ENCODE measurements at places on chromosomes 2 and 18. TPM values are rescaled to one million over a fixed set of nuclear protein-coding genes. Genes with fewer than 3 reads are reported as not detected.

DNA sequence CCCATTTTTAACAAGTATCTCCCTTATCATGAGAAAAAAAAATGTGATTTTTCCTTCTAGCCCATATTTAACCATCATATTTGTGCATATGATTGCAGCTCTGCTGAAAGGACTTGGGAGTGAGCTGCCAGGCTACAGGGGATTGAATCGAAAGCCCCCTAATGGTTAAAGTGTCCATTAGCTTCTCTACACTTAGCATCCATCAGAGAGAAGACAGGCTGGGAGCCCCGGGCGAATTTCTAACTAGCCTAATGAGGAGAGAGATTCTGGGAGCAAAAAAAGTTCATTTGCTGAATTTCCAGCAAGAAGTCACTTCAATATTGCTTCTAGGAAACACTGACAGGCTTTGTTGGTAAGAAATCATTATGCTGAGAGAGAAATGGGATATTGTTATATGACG, 848.8 kb downstream of the TDRD15 start:
- DNase-seq, result no peak

The SLC9A2 gene
- total RNA-seq, result 0.04 TPM

- DNase-seq, result no peak
Observed at GRCh38 chr18:45666520-45666919, 51.2 kb downstream of the SLC14A2 start.

DNA sequence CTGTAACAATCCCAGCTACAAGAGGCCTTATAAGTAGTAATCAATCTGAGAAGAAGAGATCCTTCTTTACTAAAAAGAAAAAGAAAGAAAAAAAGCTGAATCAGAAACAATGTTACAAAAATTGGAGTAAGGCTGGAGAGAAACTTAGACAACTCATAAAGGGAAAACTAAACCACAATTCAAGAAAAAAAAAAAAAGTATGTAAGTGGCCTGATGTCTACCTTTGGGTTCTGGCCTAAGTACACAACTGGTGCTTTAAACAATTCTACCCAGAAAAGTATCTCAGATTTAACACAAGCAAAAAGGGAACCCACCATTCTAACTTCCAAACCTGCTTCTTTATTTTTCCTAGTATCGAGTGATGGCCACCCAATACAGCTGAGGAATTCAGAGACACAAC, 45.3 kb downstream of the ZNF521 start:
- DNase-seq, result no peak

- no peak for DNase-seq
Observed at GRCh38 chr2:121211251-121211650, 73.8 kb downstream of the TFCP2L1 start.

DNA sequence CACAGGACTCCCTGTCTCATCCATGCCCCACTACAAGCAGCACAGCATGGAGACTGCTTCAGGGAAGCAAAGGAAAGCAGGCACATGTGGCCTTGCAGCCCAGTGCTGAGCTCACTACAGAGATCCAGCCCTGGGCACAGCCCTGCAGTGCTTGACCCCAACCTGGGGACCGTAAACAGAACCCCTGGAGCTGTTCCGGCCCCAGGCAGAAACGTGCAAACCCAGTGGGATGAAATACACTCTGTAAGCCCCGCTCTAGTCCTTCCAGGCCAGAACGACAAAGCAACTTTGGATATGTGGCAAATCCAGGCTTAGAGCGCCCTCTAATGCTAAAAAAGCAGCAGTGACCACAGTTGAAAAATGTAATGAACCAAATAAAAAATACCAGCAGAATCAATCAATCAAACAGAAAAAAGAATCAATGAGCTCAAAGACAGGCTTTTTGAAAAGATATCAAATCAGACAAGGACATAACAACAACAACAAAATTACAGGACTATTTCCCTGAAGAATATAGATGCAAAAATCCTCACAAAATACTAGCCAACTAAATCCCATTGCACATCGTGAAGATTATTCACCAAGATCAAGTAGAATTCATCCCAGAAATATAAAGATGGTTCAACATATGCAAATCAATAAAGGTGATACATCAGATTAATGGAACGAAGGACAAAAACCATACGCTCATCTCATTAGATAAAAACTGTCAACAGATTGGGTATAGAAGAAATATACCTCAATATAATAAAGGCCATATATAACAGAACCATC, 45.6 kb downstream of the ZNF519 start:
- DNase-seq, result peak; percentile 61

The SAG gene
- total RNA-seq, result not detected

- peak; percentile 53 for DNase-seq
Observed at GRCh38 chr2:173750353-173750801, 214.8 kb downstream of the SP3 start.

GRCh38 chr18:44556296-44556695, 124.4 kb upstream of the SETBP1 start:
- no peak for DNase-seq

The ANKRD30B gene
- total RNA-seq, result not detected

GRCh38 chr2:3396920-3397559, 17.5 kb downstream of the TRAPPC12 start:
- DNase-seq, result no peak

DNA sequence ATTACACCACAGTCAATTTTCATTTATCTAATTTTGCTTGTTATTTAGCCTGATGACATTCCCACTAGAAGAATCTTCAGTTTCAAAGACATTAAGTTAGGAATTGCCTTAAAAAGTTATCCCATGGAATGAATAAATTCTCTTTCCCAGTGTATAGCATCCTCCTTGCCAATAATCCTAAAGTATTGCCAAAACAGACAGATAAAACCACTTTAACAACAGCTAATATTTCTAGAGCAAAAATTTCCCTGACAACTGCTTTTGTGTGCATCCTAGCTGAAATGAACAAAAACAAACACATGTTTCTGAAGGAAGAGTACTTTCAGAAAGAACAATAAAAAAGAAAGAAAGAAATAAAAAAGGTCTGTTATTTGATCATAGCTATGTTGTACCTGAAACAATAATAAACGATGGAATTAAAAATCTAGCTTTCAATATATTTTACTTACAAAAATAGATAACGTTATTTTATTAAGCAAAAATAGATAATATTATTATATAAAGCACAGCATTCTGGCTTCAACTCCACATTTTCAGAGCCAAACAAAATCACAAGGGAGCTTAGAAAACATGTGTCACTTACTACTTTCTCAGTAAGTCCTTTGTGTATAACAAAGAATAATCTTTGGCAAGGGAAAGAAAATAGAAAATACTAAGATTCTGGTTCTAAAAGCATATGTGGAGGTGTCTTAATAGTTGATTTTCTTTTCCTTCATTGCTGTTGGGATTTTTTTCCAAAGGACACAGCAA, 939.0 kb upstream of the CRIM1 start:
- DNase-seq, result no peak

GRCh38 chr2:193520709-193521458, 1326.2 kb upstream of the TMEFF2 start:
- DNase-seq, result no peak

The RAB27B gene
- total RNA-seq, result 0.24 TPM

DNA sequence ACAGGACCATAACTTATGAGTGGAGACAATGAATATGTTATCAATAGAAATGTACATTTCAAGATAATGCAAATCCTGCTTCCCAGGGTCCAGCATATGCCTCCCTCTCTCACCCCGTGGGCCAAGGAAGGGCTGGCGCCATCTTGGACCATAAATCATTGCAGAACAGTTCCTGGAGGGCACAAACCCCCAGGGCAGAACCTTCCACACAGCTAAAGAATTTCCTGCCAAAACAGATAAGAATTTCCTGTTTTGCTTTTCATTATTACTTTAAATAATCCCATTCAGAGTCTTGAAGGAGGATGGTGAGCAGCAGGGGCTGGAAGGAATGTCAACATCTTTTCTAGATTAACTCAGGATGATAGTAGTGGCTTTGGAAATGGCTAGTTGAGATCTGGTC, 53.7 kb downstream of the EHD3 start:
- DNase-seq, result no peak

GRCh38 chr2:14626873-14627272, 5.6 kb upstream of the LRATD1 start:
- no peak for DNase-seq

The AQP12B gene
- total RNA-seq, result not detected

The HSPE1 gene
- 347 TPM for total RNA-seq

DNA sequence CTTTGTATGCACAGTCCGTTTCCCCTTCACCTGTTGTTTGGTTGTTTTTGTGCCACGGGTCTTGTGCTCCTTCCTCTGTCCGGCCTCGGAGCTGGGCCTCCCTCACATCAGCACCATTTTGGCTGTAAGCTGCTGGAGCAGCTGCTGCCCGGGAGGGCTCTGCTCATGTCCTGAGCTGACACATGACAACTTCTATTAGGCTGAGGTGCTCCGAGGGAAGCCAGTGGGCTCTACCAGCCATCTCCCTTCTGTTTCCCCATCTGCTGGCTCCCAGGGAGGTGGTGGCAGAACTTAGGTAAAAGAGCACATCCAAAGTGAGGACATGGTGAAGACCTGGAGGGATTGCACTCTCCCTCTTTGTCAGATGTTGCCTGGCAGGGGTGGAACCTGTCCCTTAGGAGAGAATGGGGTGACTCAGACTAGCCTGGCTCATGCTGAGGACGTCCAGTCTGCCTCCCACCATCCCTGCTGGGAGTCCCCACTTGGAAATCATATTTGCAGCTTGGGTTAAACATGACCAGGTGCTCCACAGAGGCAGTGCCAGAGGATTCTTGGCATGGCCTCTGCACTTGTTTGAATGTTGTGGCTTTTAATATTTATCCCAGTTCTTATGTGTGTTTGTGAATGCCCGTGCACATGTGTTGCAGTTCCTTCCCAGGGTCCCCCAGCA, 49.8 kb upstream of the TNP1 start:
- DNase-seq, result no peak

The DLX1 gene
- total RNA-seq, result not detected

The SCN9A gene
- 1.1 TPM for total RNA-seq

GRCh38 chr2:230715201-230715600, 2.6 kb downstream of the CAB39 start:
- DNase-seq, result no peak

The RAPGEF4 gene
- total RNA-seq, result 1.4 TPM

- DNase-seq, result no peak
Observed at GRCh38 chr2:105139556-105140239, 101.8 kb downstream of the MRPS9 start.

DNA sequence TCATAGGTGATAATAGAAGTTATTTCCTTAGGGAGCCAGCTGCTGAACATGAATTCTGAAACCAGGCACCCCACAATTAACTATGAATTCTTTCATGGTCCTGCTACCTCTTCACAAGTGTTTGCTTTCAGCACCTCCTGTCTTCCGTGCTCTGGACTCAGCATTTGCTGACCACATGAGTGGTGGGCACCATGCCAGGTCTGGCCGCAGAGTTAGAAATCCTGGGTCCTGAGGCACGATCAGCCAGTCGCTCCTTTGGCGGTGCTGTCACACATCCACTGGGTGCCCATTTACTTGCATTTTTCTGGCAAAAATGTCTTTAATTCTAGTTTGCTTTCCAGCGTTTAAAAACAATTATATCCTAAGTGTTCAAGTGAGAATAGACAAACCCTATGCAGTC, 196.4 kb upstream of the PXDN start:
- no peak for DNase-seq

GRCh38 chr2:8225266-8225665, 456.6 kb upstream of the ID2 start:
- no peak for DNase-seq

The CTDSP1 gene
- total RNA-seq, result 52.3 TPM

DNA sequence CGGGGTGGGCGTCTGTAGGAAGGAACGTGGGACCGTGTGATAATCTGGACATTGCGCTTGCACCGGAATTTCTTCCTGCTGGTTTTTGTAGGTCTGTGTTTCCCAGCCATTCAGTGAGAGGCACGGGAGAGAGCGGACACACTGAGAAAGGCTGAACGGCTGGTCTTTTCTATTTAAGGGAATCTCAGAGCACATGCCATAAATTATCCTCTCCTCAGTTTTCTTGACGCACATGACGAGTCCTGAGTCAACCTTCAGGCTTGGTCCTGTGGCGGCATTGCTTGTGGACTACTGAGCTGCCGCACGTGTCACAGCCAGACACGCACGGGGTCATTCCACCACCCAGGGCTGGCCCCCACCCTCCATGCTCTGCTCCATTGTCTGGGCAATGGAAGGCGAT, 519.3 kb upstream of the ID2 start:
- DNase-seq, result no peak

GRCh38 chr18:49486606-49486952, 455 bp downstream of the C18orf32 start:
- no peak for DNase-seq

The DPP10 gene
- total RNA-seq, result 11.3 TPM

The NYAP2 gene
- not detected for total RNA-seq

DNA sequence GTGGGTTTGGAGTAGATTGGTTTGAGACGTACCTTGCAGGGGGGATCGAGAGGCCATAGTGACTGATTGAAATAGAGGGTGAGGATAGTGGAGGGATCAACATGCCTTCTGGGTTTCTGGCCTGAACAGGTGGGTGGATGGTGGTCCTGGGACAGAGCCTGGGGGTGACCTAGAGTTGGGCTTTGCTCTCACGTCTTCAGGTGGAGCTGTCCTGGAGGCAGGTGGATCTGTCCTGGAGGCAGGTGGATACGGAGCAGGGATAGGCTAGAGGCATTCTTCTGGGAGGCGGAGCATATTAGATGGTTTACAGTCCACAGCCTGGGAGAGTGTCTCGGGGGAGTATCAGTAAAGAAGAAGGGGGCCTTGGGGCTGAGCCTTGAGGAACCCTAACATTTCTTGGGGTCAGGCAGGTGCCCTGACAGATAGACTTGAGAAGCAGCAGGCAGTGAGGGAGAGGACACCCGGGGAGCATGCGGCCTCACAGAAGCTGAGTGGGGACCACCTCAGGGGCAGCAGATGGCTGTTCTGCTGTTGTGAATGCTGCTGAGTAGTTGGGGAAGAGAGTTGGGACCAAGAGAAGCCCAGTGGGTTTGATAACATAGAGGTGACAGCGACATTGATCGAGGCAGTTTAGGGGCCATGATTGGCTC, 1.6 kb downstream of the CAPN10 start:
- DNase-seq, result no peak

The KIAA2012 gene
- total RNA-seq, result not detected

- no peak for DNase-seq
Observed at GRCh38 chr2:96953611-96953978, 32.8 kb downstream of the FAM178B start.

- no peak for DNase-seq
Observed at GRCh38 chr18:25144820-25145219, 207.1 kb downstream of the ZNF521 start.

DNA sequence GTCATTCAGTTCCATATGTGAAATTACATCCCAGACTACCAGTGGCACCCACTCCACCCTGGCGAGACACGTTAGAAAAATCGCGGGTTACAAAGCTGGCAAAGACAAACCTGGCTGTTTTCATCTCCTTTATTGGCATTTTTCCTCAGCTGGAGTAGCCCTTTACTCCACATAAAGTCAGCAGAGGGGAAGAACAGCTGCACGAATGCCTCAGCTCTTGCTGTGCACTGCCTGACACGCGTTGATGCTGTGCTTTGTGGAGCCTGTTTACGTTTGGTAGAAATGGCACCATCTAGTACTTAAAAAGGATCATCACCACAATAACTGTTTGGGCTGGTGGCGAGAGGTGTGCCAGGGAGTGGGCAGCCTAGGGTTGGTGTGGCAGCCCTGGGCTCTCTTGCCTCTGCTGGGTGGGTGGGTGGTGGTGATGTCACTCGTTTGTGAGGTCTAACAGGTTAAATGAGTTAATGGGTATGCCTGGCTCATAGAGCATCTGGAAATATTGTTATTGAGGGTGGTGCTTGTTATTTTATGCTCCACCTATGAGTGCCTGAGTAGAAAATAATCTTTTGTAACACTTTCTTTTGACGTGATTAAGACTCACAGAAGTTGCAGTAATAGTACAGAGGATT, 16.4 kb downstream of the FARP2 start:
- DNase-seq, result no peak

The IL18R1 gene
- total RNA-seq, result not detected

GRCh38 chr2:73838889-73839534, 10.3 kb downstream of the STAMBP start:
- no peak for DNase-seq

The C2orf80 gene
- total RNA-seq, result not detected

The OTX1 gene
- 0.13 TPM for total RNA-seq
